Right renal pelvis (tissue), 4 donors: ENCODE measurements at places on chromosomes 4 and X. TPM values are rescaled to one million over a fixed set of nuclear protein-coding genes. Genes with fewer than 3 reads are reported as not detected.

Gene ABCG2
- polyA plus RNA-seq = 11.2 TPM

Gene USP51
- polyA plus RNA-seq = 12.3 TPM

Gene ADGRA3
- 45.4 TPM for polyA plus RNA-seq

Gene SEC24D
- polyA plus RNA-seq = 42.5 TPM

Gene ACE2
- 70.3 TPM for polyA plus RNA-seq

Gene MAB21L2
- polyA plus RNA-seq = not detected

Gene CTPS2
- polyA plus RNA-seq = 35.2 TPM

Gene GPR34
- 5.5 TPM for polyA plus RNA-seq
